ENCODE measurements at places on chromosomes 5 and 9.

GRCh38 chr9:73133921-73134407 lies 17.7 kb upstream of the ANXA1 start:
- no peak for DNase-seq

DNA sequence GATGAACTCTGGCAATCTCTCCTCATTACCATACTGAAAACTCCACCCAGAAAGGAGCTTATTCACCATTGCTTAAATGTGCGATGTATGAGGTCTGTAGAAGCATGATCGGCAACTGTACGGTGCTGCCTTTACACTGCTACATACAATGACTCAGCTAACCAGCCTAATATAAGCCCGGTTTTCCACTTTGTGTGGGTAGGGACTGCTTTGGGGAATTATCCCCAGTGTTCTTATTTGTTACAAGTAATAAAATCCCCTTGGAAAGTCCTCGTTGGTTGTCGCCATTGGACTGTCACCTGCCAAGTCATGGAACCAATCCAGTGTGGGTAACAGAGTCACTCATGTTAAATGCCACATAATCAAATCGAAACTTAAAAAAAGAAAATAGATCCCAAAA lies 23.5 kb upstream of the TENT2 start:
- no peak for DNase-seq

DNA sequence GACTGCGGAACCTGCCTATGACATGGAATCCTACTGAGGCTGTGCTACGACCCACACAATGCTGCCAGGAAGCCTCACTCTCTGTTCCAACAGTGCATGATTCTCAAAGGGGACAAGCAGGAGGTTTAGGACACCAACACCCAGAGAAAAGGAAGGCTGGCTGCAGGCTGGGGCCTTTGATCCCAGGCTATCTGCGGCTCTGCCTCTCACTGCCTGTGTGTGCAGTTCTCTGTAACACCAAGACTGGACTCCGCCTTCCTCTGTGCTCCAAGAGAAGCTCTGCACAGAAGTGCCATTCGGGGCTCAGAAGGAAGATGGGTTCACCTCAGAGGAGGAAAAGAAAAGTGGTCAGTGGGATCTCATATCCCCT lies 20.5 kb downstream of the ANKH start:
- no peak for DNase-seq

DNA sequence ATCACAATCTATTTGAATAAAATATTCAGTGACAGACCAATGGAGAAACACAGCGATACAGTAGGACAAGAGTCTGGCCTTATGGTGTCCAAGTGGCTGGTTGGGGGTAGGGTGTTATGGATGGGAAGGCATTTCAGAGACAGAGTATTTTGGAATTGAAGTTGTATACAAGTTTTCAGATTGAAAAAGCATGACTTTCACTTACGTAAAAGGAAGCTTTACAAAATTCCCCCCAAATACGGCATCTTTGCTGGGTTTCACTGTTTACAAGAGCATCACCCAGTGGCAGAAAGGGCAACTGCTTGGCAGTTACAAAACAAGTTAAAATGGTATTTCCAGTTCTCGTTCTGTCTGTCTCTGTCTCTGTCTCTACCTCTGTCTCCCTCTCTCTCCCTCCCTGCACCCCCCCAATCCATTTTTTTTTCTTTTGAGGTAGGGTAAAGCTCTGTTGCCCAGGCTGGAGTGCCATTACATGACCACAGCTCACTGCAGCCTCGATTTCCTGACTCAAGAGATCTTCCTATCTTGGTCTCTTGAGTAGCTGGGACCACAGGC lies 86.2 kb downstream of the PTPN3 start:
- DNase-seq, result no peak

GRCh38 chr5:148314187-148314586 lies 2.0 kb downstream of the SPINK7 start:
- DNase-seq, result no peak

GRCh38 chr9:31799953-31800609 lies 584.4 kb upstream of the ACO1 start:
- no peak for DNase-seq

GRCh38 chr5:144100702-144101101 lies 69.8 kb downstream of the YIPF5 start:
- DNase-seq, result no peak

DNA sequence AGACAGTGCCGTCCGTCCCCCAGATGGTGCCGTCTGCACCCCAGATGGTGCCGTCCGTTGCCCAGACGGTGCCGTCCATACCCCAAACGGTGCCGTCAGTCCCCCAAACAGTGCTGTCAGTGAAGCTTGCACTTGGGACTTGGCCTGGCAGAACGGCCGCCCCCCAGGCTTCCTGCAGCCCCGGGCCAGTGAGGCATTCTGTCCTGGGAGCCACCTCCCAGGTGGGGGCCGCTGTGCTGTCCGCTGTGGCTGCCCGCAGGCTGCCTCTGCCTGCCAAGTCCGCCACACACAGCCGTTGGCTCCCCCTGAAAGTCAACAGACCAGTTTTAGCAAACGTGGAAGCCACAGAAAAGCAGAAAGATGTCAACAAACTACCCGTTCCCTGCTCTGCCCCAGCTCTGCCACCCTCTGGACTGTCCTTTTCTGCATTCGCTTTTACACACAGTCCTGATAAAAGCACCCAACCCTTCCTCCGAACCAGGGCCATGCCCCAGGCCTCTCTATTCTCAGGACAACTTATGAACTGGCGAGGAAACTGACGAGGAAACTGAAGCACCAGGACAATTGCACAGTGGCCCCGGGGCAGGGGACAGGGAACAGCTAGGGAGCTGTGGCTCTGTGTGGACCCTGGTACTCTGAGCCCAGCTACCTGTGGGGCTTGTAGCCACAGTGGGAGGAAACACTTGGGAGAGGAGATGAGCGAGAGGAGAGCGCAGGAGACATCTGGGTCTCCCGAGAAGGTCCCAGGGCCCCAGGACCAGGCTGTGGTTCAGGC lies 39.6 kb upstream of the RXRA start:
- no peak for DNase-seq

Measured in activated gamma-delta T cell (primary cell).